ENCODE measurements at places on chromosomes 16 and 17.

DNA sequence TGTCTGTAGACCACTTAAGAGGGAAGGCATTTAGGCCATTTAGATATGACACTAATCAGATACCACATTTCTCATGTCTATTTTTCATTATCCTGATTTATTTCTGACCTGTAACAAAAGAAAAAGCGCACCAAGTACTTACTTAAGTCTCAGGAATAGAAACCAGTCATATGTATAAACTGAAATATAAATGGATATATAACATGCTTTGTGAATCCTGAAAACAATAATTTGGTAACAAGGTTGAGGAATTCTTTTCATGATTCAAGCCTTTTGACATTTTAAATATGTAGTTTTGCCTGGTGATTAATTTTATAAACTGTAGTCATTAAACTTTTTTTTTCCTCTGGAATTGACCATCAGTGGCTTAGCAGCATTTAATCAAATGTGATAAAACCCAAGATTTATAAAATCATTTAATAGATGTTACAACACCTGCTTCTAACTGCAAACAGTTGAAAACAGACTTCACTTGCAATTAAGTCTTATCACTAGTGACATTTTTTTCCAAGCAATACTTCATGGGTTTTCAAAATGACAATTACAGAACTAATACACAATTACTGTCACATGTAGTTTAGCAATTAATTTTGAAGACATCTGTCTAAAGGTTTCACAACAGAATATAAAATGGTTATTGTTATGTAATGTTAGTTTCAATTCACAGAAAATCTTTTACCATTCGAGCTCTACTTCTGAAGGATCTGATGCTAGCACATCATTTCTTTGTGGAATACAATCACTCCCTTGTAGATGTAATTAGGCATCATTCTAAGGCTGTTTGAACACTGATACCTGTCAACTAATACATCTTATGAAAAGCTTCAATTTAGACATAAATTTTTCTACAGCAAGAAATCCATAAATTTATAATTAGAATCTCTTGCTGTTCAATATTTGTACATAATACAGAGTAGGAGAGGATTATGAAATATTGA is 110.3 kb downstream of the TOX3 start:
- no peak for DNase-seq

GRCh38 chr17:19002805-19003542 is 1.6 kb downstream of the FAM83G start:
- DNase-seq: no peak

DNA sequence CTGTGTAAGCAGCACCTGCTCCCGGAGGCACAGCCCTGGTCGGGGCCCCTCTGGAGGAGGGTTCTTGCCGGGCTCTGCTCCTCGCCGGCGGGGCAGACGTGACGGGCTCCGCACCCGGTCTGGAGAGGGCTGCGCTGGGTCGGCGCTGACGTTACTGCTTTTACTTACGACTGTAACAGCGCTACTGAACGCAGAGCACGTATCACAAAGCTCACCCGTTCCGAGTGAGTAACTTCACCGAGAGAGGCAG is 1.3 kb upstream of the RAB40C start:
- DNase-seq: no peak

DNA sequence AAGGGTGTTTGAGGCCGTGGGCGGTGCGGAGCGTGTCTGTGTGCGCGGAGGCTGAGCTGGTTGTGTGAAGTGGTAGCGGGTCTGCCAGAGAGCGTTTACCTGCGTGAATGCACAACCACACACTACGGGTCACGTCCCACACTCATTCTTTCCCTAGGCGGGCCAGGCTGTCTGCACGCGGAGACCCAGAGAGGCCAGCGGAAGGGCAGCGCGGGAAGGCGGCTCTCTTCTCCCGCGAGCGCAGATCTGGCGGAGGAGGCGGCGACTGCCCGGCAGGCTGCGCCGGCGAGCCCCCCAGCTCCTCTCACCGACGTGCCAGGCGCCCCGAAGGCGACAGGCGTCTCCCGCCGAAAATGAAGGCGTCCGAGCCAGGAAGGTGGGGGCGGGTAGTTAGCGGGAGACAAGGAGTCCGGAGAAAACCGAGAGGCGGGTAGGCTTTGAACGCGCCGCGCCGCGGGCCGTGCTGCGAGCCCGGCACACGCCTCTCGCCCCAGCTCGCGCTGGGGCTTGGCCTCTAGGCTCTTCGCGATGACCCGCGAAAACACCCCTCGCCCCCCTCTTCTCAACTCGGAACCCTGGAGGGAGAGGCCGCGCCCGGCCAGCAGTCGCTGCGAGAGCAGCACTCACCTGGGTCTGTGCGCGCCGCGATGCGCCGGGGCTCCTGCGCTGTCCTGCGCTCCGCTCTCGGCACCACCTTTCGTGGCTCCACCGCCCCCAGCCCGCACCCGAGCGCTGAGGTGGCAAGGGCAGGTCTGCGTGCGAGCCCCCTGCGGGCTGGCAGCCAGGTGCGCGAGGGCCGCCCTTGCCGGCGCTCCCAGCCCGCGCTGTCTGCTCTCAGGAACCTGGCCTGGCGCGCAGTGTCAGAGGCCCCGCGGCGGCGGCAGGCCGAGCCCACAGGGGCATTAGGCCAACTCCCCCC is 2.0 kb upstream of the FOXF1 start:
- DNase-seq: no peak

GRCh38 chr16:89395150-89396142 is 94.9 kb downstream of the ANKRD11 start:
- DNase-seq: peak; percentile 71

All from HuH-7.5 (cell line).